ENCODE measurements at places on chromosomes 16 and 17. TPM values are rescaled to one million over a fixed set of nuclear protein-coding genes. Genes with fewer than 3 reads are reported as not detected.

DNA sequence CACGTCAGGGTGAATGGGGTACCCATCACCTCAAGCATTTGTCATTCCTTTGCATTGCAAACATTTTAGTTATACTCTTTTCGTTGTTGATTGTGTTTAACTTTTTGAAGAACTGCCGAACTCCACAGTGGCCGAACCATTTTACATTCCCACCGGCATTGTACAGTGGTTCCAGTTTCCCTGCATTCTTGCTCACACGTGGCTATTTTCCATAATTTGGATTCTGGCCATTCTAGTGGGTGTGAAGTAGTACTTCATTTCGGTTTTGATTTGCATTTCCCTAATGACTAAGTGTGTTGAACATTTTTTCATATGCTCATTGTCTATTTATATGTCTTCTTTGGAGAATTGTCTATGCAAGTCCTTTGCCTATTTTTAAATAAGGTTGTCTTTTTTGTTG is 13.0 kb downstream of the NOL11 start:
- H3K27ac ChIP-seq: no peak overlapping the region
- H3K27me3 ChIP-seq: no peaks in the 10 kb centered on the region
- DNase-seq: no peak
- peaks cover 7% of the 10 kb centered on the region for H3K36me3 ChIP-seq
- no peak overlapping the region for H3K4me3 ChIP-seq

GRCh38 chr16:88619859-88620815 is 18.2 kb upstream of the IL17C start:
- no peak overlapping the region for H3K27ac ChIP-seq
- H3K4me1 ChIP-seq: peaks cover 43% of the 10 kb centered on the region
- DNase-seq: no peak
- peaks cover 3% of the 10 kb centered on the region for H3K27me3 ChIP-seq
- H3K36me3 ChIP-seq: no peaks in the 10 kb centered on the region
- H3K4me3 ChIP-seq: no peak overlapping the region

The CCL11 gene
- not detected for total RNA-seq

- no peak overlapping the region for H3K4me3 ChIP-seq
- no peak overlapping the region for H3K27ac ChIP-seq
- peak; percentile 86 for DNase-seq
- H3K4me1 ChIP-seq: peaks cover 8% of the 10 kb centered on the region
- no peaks in the 10 kb centered on the region for H3K36me3 ChIP-seq
Observed at GRCh38 chr17:8994319-8994718, 27.0 kb upstream of the NTN1 start.

- DNase-seq: peak; percentile 55
- no peak overlapping the region for H3K27ac ChIP-seq
- peak overlapping the region; percentile 80 for H3K4me3 ChIP-seq
- H3K36me3 ChIP-seq: no peaks in the 10 kb centered on the region
- no peaks in the 10 kb centered on the region for H3K4me1 ChIP-seq
Observed at GRCh38 chr17:49260011-49260816, 29.6 kb upstream of the PHOSPHO1 start.

The CD300E gene
- total RNA-seq: not detected

The SHMT1 gene
- 7.9 TPM for total RNA-seq

GRCh38 chr16:71426069-71426879 is 15.6 kb downstream of the TLE7 start:
- peaks cover 27% of the 10 kb centered on the region for H3K27me3 ChIP-seq
- peak; percentile 76 for DNase-seq

The ARL5C gene
- total RNA-seq: not detected

DNA sequence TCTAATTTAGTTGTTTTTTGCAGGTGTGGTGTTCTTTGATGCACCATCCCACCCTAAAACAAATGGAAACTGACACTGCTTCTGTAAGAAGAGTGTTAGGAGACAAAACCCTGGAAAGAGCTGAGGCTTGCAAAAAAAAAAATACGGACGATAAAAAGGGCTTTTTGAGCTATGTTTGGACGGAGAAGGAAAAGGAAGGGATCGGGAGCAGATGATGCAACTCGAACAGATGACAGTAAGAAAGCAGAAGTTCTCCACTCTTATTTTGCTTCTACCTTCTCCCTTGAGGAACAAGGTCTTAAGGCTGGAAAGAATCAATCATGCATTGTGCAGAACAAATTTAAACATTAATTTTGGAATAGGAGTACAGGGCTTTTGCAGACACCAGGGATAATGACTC is 136.7 kb downstream of the MAF start:
- H3K4me3 ChIP-seq: no peak overlapping the region
- H3K27ac ChIP-seq: no peak overlapping the region
- H3K27me3 ChIP-seq: peaks cover 2% of the 10 kb centered on the region
- H3K4me1 ChIP-seq: no peaks in the 10 kb centered on the region
- DNase-seq: no peak

The KLHL10 gene
- not detected for total RNA-seq

GRCh38 chr16:314351-314750 is 31.4 kb downstream of the PDIA2 start:
- no peak overlapping the region for H3K4me3 ChIP-seq
- no peak overlapping the region for H3K27ac ChIP-seq
- H3K36me3 ChIP-seq: no peaks in the 10 kb centered on the region
- peaks cover 7% of the 10 kb centered on the region for H3K4me1 ChIP-seq

The ZNF205 gene
- 31.6 TPM for total RNA-seq

GRCh38 chr16:13335879-13336278 is 434.5 kb downstream of the SHISA9 start:
- peaks cover 16% of the 10 kb centered on the region for H3K4me1 ChIP-seq
- no peak for DNase-seq
- no peak overlapping the region for H3K4me3 ChIP-seq
- peaks cover 8% of the 10 kb centered on the region for H3K36me3 ChIP-seq

The SYCE1L gene
- total RNA-seq: 12.8 TPM

The HOXB6 gene
- total RNA-seq: not detected

GRCh38 chr17:35449371-35449931 is 885 bp upstream of the SLFN13 start:
- peak overlapping the region; percentile 75 for H3K4me3 ChIP-seq
- no peak overlapping the region for H3K27ac ChIP-seq
- DNase-seq: peak; percentile 35
- peaks cover 5% of the 10 kb centered on the region for H3K4me1 ChIP-seq
- no peaks in the 10 kb centered on the region for H3K36me3 ChIP-seq
- peaks cover 24% of the 10 kb centered on the region for H3K27me3 ChIP-seq

- H3K36me3 ChIP-seq: no peaks in the 10 kb centered on the region
- H3K27ac ChIP-seq: peak within 1 kb of the TSS; percentile 44
- DNase-seq: peak; percentile 88
- H3K4me1 ChIP-seq: peaks cover 14% of the 10 kb centered on the region
- H3K27me3 ChIP-seq: peaks cover 14% of the 10 kb centered on the region
Observed at GRCh38 chr17:57955183-57955931, at the start of gene CUEDC1. CUEDC1 (minus strand) TSS chr17:57955412; CDS start chr17:57885564, 69,848 bp downstream.

DNA sequence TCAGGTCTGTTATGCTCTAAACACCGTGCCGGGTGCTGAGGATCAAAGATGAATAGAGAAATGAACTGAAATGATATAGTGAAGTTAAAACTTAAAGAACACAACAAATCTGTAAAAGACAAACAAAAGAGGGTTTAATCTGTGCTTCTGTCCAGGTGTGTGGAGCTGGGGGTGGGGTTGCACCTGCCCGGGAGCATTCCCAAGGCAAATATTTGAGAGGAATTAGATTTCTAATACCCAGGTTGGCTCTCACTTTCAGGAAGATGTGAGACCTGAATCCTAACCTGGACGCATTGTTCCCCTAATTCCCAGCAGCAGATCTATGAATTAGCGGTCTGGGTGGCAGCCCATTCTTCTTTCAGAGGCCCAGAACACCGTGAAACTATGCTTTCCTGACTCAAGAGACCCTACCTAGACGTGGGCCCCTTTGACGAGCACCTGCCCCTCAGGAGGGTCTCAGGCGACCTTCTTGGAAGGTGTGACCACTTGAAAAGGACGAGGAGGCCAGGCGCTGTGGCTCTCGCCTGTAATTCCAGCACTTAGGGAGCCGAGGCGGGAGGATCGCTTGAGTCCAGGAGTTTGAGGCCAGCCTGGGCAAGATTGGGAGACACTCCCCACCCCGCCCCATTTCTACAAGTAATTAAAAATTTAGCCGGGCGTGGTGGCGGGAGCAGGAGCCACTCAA is 677 bp upstream of the RANGRF start:
- no peaks in the 10 kb centered on the region for H3K36me3 ChIP-seq
- peak overlapping the region; percentile 95 for H3K4me3 ChIP-seq
- H3K27me3 ChIP-seq: no peaks in the 10 kb centered on the region
- DNase-seq: no peak

DNA sequence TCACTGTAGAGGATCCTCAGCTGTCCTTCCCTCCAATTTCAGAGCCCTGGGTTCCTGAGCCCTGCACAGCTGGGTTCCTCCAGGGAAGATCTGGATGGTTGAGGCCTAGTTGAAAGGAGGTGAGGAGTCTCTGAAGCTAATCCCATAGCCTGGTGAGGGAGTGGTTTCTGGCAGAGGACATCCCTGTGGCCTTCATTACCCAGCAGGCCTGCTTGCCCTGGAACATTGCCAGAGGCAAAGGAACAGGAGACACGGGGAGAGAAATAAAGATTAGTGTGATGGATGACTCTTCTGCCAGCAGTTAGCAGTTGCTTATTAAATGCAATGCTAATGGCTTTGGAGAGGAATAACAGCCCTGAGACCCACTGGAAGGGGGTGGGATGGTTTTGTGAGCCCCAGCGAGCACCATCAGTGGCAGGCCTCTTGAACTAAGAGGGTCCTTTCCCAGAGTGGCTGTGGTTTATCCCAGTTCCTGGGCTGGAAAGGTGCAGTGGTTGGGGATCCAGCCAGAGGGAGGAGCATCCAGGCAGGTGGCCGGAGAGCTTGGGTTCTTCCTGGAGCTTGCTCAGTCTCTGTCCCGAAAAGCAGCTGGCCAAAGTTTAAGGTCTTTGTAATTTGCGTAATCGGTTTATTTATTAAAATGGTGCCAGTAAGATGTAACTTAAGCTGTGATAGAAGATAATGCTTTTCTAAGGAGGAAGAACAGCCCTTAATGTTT is 209.7 kb downstream of the CCDC182 start:
- H3K4me3 ChIP-seq: no peak overlapping the region
- H3K36me3 ChIP-seq: no peaks in the 10 kb centered on the region
- DNase-seq: no peak

DNA sequence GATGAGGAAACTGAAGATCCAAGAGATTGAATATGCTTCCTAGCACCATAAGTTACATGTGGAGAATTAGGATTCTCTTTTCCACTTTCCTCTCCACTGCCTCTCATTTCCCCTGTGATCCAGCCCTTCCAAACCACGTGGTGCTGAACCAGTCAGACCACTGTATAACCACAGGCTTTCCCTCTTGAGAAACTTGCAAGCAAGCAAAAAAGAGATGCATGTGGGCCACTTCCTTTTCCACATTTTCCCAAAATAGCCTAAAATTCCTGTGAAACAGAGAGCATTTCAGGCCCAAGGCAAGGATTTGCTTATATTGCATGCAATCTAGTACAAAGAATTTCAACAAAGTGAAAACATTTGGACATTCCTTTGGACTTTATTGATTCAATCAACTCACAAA is 59.3 kb upstream of the KSR1 start:
- H3K4me3 ChIP-seq: no peak overlapping the region
- no peak overlapping the region for H3K27ac ChIP-seq
- no peaks in the 10 kb centered on the region for H3K4me1 ChIP-seq
- no peak for DNase-seq

DNA sequence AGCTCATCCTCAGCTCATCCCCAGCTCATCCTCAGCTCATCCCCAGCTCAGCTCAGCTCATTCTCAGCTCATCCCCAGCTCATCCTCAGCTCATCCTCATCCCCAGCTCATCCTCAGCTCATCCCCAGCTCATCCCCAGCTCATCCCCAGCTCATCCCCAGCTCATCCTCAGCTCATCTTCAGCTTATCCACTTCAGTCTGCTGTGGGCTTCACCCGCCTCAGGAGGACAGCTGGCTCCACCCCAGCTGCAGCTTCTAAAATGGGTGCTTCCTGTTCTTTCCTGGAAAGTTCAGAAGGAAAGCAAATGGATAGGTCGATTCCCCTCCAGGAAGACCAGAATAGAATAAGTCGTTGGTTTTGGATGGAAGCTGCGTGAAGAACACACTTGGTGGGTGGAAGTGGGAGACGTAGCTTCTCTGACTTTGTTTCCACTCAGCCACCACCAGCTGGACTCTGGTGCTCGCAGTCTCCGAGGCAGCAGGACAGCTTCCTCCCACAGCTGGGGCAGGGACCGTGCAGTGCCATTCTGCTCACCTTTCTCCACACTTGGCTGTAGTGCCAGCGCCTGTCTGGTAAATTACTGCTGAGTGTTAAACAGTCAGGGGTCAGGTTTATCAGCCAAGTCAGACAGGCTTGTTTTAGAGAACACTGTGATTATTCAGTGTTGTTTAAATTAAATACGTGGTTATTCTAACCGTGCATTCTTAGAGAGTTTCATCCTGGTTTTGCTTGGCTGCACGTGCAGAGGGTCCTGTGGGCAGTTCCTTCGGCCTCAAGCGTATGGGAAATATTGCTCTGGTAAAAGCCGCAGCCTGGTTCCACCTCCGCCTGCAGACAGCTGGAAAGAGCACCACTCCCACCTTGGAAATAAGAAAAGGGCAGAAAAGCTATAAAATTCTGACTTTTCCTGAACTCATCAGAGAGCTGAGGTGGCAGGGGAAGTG is 61.0 kb upstream of the CHMP6 start:
- no peaks in the 10 kb centered on the region for H3K27me3 ChIP-seq
- peaks cover 7% of the 10 kb centered on the region for H3K36me3 ChIP-seq
- peaks cover 20% of the 10 kb centered on the region for H3K4me1 ChIP-seq

DNA sequence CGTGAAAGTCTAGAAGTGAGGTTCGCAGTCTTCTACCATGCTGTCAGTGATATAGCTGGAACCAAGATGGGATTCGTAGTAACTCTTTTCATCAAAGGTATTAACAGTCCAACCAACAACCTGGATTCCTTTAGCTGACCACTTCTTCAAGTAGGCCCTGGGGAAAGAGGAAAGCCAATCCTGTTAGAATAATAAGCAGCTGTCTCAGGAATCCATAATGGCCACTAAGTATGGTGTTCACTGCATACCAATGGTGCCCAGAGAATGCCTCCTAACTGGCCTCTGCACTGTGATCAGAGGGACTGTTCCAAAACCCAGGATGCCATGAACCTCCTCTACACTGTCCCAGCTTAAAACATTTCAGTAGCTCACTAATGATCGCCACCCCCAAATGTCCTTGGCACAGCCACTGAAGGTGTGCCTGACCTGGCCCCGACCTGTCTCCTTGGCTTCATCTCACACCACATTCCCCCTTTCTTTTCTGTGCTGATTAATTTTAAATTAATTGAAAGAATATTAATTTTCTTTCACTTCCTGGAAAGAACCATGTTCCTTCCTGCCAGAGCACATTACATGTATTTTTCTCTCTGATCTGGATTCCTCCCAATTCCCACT is 18.3 kb downstream of the GDE1 start:
- DNase-seq: no peak
- no peaks in the 10 kb centered on the region for H3K36me3 ChIP-seq
- H3K27me3 ChIP-seq: no peaks in the 10 kb centered on the region
- H3K4me3 ChIP-seq: no peak overlapping the region
- H3K4me1 ChIP-seq: no peaks in the 10 kb centered on the region
- no peak overlapping the region for H3K27ac ChIP-seq

Data from glutamatergic neuron (in vitro differentiated cells).